ENCODE measurements at places on chromosomes 2 and 18. TPM values are rescaled to one million over a fixed set of nuclear protein-coding genes. Genes with fewer than 3 reads are reported as not detected.

DNA sequence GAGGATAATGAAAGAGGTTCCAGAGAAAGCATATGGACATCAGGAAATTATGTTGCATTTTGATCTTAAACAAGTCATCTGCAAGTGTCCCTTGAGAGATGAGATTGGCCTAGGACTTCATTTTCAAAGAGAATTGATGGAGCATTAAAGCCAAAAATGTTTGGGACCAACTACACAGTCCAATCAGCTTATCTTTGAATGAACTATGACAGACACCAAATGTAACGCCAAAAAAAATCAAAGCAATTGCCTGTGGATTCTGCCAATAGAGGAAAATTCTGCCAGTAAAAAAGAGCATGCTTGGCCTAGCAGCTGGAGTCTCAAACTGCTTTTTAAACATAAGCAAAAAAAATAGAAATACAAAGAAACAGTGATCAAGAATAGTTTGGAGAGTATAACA is 594.5 kb upstream of the CHAC2 start:
- no peak for DNase-seq

- DNase-seq, result peak; percentile 64
Observed at GRCh38 chr18:37853706-37854105, 288.1 kb upstream of the CELF4 start.

DNA sequence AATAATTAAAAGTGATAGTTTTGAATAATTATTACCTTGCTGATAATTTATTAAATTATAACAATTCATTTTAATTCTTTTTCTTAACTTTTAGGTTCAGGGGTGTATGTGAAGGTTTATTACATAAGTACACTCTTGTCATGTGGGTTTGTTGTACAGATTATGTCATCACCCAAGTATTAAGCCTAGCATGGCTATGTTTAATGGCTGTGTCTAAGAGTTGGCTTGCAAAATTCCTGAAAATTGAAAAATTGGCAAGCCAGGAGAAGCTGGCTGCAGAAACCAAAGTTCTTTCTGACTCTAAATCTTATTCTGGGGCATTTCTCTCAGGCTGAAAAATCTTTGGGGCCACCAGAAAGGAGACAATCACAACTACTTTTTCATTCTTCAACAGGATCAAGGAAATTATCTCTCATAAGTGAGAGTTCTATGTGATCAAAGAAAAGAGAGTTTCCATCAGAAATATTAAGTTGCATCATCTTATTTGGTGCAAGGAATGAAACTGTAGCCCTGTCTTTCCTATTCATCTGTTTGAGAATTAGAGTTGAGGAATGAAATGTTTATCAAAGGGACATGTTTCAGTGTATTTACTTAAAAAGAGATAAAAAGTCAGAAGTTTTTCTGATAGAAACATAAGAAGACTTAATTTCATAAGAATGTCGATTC is 412.1 kb upstream of the CDH2 start:
- DNase-seq, result no peak

DNA sequence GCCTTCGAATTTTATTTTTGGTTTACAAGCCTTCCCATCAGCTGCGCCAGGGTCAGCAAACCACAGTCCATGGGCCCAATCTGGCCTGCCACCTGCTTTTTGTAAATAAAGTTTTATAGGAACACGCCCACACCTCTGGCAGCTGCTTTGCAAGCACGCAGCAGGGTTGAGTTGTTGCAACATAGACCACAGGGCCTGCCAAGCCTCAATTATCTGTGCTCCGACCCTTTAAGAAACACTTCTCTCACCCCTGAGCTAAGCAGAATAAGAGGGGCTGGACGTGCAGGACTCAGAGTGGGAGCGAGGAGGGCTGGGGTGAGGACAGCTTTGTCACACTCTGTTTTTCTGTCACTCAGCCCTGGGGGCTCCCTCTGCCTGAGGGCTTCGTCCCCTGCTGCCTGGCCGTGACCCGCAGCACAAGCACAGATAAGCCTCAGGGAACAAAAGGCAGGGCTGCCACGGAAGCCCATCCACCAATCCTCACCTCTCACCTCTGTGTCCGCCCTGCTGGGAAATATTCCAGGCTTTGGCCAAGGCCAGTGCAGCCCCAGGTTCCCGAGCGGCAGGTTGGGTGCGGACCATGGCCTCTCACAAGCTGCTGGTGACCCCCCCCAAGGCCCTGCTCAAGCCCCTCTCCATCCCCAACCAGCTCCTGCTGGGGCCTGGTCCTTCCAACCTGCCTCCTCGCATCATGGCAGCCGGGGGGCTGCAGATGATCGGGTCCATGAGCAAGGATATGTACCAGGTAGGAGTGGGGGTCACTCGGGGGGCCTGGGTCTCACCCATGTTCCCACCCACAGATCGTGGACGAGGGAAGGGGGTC is at the start of gene AGXT:
TSS of gene AGXT (plus strand) at position 539 of the 823 bp plus-strand sequence. CDS start at position 581, 42 bp downstream.
- no peak for DNase-seq

The IL36A gene
- not detected for total RNA-seq

- no peak for DNase-seq
Observed at GRCh38 chr2:175832866-175833265, 169.2 kb downstream of the LNPK start.

- DNase-seq, result no peak
Observed at GRCh38 chr18:31268985-31269406, 49.0 kb upstream of the DSG1 start.

GRCh38 chr2:39476524-39476923 is 39.4 kb upstream of the MAP4K3 start:
- no peak for DNase-seq

- no peak for DNase-seq
Observed at GRCh38 chr2:43135583-43135982, 90.8 kb downstream of the ZFP36L2 start.

DNA sequence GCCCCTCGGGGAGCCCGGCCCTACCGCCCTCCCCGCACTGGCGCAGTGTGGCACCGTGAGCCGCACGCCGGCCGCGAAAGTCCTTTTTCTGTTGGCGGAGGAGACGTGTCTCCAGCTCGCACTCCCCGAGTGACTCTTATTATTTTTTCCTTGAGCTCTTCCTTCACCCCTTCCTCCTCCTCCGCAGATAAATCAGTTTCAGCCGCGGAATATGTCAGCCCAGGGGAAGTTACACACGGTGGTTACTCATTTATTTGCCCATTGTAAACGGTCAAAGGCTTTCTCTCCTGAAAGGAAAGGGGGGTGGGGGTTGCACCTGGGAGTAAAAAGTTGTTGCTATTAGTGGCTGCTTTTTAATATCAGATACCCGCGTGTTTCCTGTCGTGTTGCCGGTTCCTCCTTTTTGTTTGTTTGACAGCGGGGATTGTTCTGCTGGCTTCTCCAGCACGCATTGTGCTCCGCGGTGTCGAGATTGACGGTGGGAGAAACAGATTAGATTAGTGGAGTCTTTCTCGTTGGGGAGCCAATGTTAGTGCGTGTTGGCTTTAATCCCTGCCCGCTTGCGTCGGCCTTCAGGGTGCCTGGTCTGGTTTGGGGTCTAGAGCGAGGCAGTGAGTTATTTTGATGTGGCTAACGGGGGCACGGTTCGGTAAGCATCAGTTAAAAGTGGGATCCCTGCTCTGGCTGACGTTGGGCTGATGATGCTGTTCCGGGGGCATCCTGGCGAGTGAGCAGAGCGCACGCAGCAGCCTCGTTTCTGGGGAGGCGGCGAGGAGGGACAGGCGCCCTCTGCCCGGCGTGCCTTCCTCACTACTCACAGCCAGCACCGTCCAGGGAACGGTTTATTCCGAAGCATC is 1.6 kb downstream of the CRIM1 start:
- no peak for DNase-seq

- DNase-seq, result no peak
Observed at GRCh38 chr2:74530239-74531187, 780 bp downstream of the HTRA2 start.

DNA sequence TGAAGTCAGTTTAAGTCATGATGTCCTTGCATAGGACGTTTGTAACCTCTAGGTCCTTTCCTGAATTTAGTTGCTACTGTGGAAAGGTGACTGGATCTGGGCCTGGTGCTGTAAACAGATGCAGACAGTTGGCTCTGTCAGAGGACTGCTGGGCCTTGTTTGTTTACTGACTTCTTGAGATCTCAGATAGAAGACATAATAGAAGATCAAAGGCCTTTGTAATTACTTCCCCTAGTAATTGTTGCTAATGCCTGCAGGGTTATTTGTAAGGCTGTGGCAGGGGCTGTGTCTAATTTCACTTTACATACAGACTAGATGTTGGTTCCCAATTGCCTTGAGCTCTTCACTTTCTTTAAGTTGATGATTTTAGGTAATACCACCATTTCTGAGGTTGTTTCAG is 42.5 kb downstream of the LYPD6B start:
- peak; percentile 86 for DNase-seq

DNA sequence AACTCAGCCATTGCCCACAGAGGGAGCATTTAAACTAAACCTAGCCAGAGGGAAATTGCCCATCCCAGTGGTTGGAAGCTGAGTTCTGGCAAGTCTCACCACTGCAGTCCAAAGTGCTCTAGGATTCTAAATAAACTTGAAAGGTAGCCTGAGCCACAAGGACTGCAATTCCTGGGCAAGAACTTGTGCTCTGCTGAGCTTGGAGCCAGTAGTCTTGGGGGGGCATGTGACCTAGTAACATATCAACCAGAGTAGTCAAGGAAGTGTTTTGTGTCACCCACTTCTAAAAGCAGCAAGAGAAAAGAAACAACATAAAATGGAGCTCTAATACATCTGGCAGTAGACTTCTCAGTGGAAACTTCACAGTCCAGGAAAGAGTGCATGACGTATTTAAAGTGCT is 167.0 kb downstream of the PTH2R start:
- DNase-seq, result no peak

The OR6B2 gene
- not detected for total RNA-seq

The MSGN1 gene
- total RNA-seq, result not detected

DNA sequence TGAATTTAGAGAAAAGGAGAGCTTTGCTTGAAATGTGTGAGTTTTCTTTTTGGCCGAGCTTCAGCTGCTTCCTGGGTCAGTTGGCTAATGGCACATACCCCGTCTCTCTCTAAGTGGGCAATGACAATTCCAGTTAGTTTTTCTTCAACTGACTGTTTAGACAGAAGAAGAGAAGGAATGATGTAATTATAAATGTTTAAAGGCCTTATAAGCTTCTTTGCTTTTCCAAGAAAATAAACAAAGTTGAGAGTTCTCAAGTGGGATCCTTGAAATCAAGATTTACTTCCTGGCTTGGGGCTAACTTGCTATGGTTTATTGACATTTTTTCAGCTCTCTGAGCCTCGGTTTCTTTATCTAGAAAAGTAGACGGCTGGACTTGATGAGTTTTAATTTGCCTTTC is 794.9 kb upstream of the ACVR2A start:
- DNase-seq, result no peak

DNA sequence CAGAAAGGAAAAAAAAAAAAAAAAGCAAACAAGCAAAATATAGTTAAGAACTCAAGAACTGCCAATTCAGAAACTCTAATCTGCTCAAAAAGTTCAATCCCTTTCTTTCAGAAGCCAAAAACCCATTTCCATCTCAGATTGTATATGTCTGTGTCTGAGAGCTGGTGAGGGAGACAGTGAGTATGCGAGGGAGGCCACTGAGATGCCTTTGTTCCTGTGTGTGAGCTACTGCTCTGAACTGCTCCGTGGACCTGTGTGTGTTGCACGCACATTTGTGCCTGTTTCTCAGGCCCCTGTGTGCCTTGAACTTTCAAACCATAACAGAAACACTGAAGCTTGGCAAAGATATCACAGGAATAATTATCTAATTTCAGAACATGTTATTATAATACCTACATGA is 2.5 kb upstream of the PKDCC start:
- no peak for DNase-seq

The CRYGD gene
- total RNA-seq, result not detected

DNA sequence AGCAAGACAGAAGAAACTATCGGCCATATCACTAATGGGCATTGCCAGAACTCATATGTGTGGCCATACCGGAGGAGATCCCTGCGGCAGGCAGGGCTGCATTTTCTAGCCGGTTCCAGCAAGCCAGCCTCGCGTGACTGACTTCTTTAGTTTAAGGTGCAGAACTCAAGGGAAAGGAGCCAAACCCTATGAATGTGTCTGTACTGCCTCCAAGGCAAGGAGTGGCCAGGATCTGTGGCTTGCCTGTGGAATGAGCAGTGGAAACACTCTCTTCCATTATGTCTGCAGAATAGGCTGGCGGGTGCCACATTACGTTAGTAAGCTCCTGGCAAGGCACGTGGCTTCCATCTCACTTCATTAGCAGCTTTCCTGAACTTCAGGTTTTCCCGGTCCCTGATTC is 137.6 kb downstream of the ATL2 start:
- DNase-seq, result no peak

All from esophagus muscularis mucosa (tissue), 4 donors.